ENCODE measurements at places on chromosomes 3 and 15.

DNA sequence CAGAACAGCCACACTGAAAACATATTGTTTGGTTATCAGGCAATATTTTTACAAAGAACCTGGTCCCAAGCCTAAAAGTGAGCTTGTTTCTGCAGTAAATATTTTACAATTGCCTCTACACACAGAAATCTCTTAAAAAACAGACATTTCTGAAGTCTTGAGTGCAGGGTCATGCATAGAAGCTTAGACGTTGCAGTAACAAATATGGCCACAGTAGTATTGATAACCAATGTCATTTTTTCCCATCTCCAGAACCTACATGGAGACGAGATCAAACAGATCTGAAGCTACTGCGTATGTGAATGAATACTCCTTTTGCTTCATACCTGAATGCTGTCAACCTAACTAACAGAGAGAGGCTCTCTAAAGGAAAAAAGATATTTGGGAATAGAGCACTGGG, 19.6 kb upstream of the ARL8B start:
- no peak for DNase-seq

GRCh38 chr3:52920841-52921240, 23.5 kb upstream of the STIMATE start:
- no peak for DNase-seq

DNA sequence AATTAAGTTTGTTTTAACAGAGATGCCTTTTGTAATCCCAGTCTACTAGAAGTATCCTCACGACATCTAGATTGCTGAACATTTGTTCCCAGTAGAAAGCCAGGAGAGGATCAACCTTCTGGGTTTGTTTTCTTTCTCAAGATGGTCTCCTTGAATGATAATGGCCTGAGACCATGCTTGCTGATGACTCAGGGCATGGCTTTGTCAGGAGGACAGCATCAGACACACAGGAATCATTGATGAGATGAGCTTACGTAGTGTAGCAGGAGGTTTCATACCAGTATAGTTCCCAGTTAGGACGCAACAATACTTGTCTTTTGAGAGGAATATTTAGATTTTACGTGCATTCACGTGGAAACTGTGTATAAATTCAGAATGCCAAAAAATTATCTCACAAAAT, 38.6 kb downstream of the ATP1B3 start:
- no peak for DNase-seq

DNA sequence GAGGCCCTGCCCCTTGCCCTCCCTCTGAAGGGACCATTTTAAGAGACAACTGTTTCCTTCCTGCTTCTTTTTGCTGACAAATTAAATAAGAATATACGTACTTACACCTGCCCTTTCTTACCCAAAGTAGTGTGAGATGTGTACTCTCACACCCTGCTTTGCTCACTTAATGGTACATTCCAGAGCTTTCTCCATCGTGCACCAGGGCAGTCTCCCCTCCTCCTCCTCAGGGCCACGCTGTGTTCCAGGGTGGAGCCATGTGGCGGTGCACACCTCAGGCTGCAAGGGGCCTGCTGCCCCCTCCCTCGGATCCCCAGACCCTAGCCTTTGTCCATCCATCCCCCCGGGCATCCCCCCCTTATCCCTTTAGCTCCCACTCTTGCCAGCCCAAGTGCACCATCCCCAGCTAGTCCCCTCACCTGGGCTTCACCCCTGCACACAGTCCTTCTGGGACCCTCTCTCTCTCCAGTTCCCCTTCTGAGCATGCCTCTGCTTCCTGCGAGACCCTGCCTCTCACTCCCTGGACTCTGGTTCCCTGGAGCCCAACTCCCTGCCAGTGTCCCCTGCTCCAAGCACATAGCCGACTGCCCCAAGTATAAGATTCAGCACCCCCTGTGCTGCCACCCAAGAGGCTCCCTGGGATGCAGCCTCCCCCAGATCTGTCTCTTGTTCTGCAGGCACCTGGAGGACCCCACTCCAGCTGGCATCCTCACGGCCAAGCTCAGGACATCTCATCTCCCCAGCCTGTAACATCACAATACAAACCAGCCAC, 89.5 kb upstream of the IQSEC1 start:
- no peak for DNase-seq

GRCh38 chr3:32814361-32814760, 3.4 kb upstream of the TRIM71 start:
- DNase-seq, result no peak

- DNase-seq, result no peak
Measured at GRCh38 chr15:59256482-59256881, 49.8 kb downstream of the LDHAL6B start.

DNA sequence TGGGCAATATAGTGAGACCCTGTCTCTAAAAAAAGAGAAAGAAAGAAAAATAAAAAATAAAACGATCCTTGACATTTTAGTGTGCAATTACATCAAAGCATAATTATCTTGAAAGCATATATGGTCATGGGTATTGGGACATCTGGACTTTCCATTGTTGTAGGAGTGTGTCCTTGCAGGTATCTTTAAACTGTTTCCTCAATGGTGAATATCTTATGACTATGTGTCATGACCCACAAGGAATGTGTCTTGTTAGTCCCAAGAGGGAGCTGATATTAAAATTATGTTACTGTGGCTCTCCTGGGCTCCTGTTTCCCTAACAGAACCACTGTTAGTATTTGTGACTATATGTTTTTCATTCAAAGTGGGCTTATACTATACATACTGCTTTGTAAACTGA, 26.6 kb downstream of the EIF1B start:
- DNase-seq, result no peak

GRCh38 chr15:76901965-76902364, 3.2 kb downstream of the SCAPER start:
- no peak for DNase-seq

- no peak for DNase-seq
Measured at GRCh38 chr15:77168141-77168540, 97.2 kb upstream of the TSPAN3 start.

DNA sequence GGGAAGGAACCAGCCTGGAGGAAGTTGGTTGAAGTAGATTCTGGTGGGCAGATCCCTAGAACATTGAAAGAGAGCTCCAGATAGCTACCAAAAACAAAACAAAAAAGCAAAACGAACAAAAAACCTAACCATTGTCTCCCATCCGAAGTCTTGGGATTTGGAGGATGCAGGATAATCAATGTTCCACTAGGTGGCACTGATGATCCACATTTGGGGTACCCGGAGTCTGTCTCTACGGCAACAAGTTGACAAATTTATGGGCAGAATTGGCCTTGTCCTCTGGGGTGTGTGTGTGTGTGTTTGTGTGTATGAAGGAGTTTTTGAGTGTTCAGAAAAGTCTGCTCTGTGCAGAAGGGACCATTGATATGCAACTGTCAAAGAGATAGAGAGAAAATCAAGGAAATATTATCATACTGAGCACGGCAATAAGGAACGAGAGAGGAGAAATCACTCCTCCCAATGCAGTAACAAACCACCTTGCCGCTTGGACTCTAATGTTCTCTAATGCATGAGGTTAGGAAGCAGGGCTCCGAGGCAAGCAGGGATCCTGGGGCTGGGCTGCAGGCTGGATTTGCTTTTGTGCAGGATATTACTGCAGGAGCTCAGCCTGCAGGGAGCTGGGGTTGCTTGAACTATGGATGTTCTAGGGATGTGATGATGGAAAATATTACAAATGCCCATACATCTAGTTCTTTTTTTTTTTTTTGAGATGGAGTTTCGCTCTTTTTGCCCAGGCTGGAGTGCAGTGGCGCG, 59.8 kb upstream of the KLHL25 start:
- DNase-seq, result peak; percentile 77

GRCh38 chr3:188956839-188957489, 214.8 kb upstream of the TPRG1 start:
- DNase-seq, result peak; percentile 33

- DNase-seq, result no peak
Measured at GRCh38 chr3:141128126-141128777, 77.1 kb downstream of the SPSB4 start.

- no peak for DNase-seq
Measured at GRCh38 chr3:26029321-26029720, 239.4 kb downstream of the OXSM start.

DNA sequence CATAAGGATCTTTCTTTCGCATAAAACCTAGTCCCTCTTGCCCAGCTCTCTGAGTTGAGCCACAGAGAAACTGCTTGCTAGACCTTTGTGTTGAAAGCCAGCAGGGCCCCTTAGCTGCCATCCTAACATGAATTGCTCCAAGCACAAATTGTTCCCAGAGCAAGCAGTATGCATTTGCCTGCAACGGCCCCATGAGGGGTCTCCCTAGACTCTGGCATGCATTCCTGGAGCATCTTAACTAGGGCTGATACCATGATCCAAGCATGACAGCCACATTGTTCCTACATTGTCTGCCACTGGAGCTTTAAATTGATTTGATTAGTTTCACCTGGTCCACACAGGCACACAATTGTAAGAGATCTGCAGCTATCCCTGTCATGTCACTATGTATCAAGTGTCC, 428.1 kb downstream of the TAFA4 start:
- no peak for DNase-seq

DNA sequence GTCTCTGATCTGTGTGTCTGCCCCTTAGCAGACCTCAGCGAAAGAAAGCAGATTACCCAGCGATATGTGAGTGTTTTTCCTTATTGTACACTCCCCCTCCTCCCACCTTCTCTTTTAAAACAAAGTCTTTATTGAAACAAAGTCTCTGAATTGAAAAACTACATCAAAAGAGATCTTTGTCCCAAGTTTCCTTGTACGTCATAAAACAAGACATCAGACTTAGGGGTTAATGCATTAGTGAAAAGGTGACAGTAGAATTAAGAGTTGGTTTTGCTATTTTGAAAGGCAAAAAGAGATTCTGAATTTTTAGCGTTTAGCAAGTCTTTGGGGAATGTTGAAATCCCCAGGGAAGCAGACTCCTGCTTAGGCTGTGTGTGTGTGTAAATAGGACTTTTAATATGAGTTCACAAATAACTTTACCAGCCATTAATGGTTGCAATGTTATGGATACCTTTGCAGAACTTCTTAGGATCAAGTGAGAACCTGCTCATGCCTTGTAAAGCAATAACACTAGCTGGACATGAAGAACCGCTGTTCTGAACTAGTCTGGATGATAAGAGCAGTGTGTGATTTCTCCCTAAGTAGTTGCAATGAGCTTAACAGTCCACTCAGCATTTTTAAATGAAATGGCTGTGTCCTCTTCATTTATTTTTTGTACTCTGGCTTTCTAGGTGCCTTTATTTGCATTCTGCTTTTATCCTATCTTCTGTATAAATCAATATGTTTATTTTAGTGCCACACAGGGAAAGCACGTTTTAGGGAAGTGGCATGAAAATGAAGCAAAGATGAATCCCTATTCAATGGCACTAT, 136.6 kb downstream of the MCTP2 start:
- no peak for DNase-seq

GRCh38 chr3:42491881-42492507, 10.4 kb upstream of the VIPR1 start:
- no peak for DNase-seq

DNA sequence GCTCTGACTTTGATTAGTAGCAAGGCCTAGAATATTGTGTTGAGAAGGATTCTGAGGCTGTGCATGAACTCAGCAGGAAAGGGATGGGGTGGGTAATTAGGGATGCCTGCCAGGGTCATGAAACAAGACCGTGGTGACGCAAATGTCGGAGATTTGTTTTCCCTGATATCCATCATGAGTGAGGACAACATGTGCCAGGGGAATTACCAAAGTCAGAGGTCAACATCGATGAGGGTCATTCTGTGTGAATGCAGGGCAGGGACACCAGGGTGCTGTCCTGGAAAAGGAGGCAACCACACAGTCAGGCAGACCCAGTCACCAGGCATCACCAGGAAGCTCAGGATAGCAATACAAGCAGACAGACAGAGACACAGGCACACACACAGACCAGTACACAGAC, 52.2 kb downstream of the SLCO2A1 start:
- DNase-seq, result no peak

DNA sequence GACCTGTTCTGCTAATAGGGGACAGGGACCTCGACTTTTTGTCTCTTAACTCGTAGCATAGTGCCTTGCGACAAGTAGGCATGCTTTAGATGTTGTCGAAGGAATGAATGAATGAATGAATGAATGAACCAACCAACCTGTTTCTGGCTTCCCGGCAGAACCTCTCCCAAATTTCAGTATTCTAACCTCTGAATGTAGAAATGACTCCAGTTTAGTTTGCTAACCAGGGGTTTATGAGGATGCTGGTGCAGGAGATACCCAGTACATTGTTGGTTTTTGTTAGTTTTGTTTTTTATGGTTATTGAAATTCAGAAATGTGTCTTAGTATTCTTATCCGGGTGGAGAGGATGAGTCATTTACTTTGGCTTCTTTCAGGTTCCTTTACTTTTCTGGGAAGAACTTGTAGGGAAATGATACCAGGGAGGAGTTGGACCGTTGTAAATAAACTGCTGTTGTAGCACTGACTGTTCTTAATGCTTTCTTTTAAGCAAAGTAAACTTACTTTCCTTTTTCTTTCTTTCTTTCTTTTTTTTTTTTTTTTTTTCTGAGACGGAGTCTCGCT, 29.6 kb upstream of the EHHADH start:
- no peak for DNase-seq

- no peak for DNase-seq
Measured at GRCh38 chr3:159987291-159987711, 1.3 kb upstream of the IL12A start.

DNA sequence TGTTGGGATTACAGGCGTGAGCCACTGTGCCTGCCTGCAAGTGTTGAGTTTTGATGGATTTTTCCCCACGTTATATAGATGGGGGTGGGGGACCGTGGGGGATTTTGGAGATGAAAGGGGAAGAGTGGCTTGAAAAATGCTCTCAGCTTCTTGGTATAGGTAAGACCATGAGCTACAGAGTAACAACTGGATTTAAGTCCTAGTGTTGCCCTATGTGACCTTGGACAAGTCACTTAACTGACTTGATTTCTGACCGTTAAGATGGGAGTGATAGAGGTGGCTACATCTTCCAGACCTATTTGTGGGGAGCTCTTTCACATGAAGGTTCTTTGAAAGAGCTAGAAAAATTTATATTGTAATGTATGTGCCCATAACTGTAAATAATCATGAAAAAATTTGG, 13.3 kb downstream of the TRIM71 start:
- DNase-seq, result no peak

GRCh38 chr15:73298522-73299245, 70.1 kb downstream of the HCN4 start:
- DNase-seq, result no peak

DNA sequence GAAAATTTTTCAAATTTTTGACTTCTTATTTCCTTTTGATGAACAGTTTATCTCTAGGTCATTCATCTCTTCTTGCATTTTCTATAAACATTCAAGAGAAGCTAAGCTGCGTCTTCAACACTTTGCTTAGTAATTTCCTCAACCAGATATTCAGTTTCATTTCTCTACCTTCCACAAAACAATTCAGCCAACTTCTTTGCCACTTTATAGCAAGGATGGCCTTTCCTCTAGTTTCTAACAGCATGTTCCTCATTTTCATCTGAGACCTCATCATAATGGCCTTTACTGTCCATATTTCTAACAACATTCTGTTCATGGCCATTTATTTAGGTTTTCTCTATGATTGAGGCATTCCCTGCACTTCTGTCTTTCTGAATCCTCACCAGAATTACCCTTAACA, 90.0 kb downstream of the ARIH1 start:
- DNase-seq, result no peak

DNA sequence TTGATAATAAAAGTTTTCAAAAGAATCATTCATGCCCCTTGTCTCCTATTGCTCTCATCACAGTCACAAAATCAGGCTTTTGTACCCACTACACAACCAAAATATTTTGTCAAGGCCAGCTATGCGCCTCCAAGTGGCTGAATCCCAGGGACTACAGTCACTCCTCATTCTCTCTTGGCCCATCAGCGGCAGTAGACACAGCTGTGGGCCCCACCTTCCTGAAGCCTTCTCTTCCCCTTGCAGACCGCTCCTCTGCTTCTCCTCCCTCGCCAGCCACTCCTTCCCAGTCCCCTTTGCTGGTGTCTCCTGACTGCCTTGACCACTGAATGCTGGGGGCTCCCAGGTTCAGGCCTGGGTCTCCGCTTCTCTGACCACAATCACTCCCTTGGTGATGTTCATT, 52.1 kb downstream of the LSM3 start:
- no peak for DNase-seq

Measured in D341Med (cell line).